ENCODE measurements at places on chromosomes 3 and 15.

GRCh38 chr15:95989392-95989791 is 341.1 kb upstream of the NR2F2 start:
- H3K4me3 ChIP-seq: no peak overlapping the region
- no peak overlapping the region for H3K27ac ChIP-seq
- DNase-seq: no peak
- H3K36me3 ChIP-seq: no peaks in the 10 kb centered on the region
- no peaks in the 10 kb centered on the region for H3K27me3 ChIP-seq

DNA sequence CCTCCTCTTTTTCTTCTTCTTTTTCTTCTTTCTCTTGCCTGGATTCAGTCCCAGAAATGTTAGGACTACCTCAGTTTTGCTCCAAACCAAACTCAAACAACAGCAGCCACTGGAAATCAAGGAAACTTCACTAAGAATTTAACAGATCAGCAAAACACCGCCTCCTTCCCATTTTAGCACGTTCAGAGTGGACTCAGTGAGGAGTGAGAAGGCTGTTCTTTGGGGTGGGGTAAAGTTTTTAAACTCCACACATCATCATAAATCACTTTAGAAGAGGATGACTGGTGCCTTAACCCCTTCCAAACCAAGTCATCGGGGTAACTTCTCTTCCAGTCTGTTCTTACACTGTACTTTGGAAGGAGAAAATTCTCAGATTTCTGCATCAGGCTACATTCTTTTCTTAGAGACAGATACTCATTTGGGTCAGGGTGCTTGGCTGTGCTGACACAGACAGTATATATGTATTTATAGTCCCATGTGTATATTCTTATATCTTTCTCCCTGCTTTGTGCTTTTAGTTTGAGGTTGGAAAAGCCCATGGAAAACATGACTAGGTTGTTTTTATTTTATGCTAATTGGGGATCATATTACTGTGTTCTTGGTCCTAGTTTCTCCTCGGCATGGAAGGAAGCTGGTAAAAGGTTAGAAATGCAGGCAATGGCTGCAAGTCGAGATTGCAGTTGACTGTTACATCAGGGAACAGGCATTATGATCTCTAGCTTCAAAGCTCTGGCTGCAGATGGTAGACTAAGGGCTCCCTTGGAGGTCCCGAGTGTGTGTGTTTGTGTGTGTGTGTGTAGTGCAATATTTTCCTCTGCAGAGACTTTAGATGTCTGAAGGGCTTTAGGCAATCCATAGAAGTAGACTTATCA is at the start of gene CCDC80:
TSS of gene CCDC80 (minus strand) at position 214 of the 872 bp plus-strand sequence. CDS start 1,238 bp downstream, outside the sequence.
- no peak within 1 kb of the TSS for H3K4me3 ChIP-seq
- H3K27me3 ChIP-seq: no peaks in the 10 kb centered on the region
- peaks cover 14% of the 10 kb centered on the region for H3K36me3 ChIP-seq
- DNase-seq: no peak
- no peak within 1 kb of the TSS for H3K27ac ChIP-seq

- H3K27me3 ChIP-seq: peaks cover 4% of the 10 kb centered on the region
- no peak overlapping the region for H3K27ac ChIP-seq
- H3K36me3 ChIP-seq: no peaks in the 10 kb centered on the region
These were observed 52.3 kb upstream of the CNOT10 start for GRCh38 chr3:32632533-32633265.

GRCh38 chr3:135018149-135018923 is 223.3 kb downstream of the EPHB1 start:
- H3K27me3 ChIP-seq: peaks cover 12% of the 10 kb centered on the region
- no peak overlapping the region for H3K27ac ChIP-seq
- H3K4me1 ChIP-seq: peaks cover 11% of the 10 kb centered on the region
- no peak overlapping the region for H3K4me3 ChIP-seq

DNA sequence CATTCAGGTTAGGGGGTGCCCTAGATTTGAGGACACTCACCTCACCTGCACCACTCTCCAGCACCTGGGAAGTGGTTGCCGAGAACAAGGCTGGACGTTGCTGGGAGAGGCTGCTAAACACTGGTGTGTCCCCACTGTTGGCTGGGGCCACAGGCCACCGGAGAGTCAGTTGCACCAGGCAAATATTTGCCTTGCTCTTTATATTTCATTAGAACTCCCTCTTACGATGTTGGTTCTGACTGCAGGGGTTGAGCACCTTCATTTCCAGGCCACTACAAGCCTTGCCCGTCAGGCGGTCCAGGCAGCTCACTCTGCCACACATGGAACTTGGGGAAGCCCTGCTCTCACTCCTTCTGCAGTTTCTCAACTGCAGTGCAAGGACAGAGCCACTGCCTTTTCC is 30.7 kb downstream of the HCN4 start:
- H3K27me3 ChIP-seq: peaks cover 4% of the 10 kb centered on the region
- no peaks in the 10 kb centered on the region for H3K36me3 ChIP-seq
- H3K4me3 ChIP-seq: no peak overlapping the region
- no peaks in the 10 kb centered on the region for H3K4me1 ChIP-seq
- H3K27ac ChIP-seq: no peak overlapping the region

GRCh38 chr3:38016410-38016809 is 13.0 kb downstream of the PLCD1 start:
- DNase-seq: no peak
- H3K36me3 ChIP-seq: peaks cover 38% of the 10 kb centered on the region
- no peaks in the 10 kb centered on the region for H3K27me3 ChIP-seq
- H3K4me1 ChIP-seq: no peaks in the 10 kb centered on the region
- no peak overlapping the region for H3K4me3 ChIP-seq
- H3K27ac ChIP-seq: no peak overlapping the region

DNA sequence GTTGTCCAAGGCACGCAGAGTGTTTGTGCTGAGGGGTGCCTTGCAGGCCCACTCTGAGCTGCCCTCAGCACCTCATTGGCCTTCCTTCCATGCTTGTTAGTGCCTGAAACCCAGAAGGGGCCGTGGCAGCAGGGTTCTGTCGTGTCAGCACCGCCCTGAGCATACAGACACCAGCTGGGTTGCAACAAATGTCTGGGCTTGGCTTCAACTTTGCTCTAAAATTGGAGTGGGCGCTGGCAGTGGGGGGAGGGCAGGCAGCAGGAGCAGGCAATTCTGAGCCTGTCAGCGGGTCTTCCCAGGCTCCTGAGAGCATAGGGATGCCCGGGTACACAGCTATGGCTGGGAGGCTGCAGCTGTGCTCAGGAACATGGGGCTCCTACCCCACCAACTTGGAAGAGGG is 464.3 kb downstream of the EPHA3 start:
- no peak for DNase-seq
- H3K27ac ChIP-seq: no peak overlapping the region
- no peaks in the 10 kb centered on the region for H3K36me3 ChIP-seq
- H3K4me3 ChIP-seq: no peak overlapping the region
